ENCODE measurements at places on chromosomes 7 and 10.
A peak's percentile ranks its signal among the peaks of the same experiment; 100 is the strongest.

GRCh38 chr10:118979661-118980060, 49.9 kb upstream of the NANOS1 start:
- DNase-seq: no peak

- no peak for DNase-seq
Observed at GRCh38 chr7:128366300-128366699, 4.8 kb upstream of the PRRT4 start.

DNA sequence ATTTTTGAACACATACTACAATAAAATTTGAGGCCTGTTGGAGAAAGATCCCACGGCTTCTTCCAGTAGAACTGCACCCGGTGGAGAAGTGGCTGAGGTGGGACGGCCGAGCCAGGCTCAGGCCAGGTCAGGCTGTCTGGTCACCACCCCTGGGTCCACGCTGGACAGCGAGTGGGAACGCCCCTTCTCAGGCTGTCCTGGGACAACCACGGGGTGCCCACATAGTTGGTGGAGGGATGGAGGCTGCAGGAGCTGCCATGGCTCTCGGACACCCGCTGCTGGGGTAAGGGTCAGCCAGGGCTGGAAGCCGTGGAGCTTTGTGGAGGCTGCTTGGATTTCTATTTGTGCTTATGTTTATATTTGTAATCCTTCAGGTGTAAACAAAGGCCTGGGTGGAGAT, 206.5 kb downstream of the DNAJB6 start:
- no peak for DNase-seq

DNA sequence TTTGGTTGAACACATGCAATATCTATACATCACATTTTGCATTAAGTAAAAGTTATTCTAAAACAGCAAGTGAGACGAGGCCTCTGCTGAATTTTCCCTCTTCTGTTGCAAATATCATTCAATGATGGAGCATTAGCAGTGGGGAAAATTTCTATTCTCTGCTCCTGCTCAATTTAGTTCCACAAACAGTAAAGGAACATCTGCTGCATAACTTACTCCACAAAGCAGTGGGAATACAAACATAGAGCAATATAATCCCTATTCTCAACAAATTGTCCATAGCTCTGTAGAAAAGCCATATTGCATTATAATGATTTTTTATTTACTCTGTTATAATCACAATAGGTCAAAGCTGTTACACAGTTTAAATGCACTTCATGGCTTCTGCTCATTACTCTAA, 5.9 kb downstream of the AGR3 start:
- no peak for DNase-seq

GRCh38 chr10:17669185-17669872, 25.4 kb downstream of the STAM start:
- no peak for DNase-seq

- no peak for DNase-seq
Observed at GRCh38 chr10:8332730-8333111, 278.2 kb downstream of the GATA3 start.

- DNase-seq: no peak
Observed at GRCh38 chr7:13279854-13280435, 592.5 kb downstream of the ARL4A start.

DNA sequence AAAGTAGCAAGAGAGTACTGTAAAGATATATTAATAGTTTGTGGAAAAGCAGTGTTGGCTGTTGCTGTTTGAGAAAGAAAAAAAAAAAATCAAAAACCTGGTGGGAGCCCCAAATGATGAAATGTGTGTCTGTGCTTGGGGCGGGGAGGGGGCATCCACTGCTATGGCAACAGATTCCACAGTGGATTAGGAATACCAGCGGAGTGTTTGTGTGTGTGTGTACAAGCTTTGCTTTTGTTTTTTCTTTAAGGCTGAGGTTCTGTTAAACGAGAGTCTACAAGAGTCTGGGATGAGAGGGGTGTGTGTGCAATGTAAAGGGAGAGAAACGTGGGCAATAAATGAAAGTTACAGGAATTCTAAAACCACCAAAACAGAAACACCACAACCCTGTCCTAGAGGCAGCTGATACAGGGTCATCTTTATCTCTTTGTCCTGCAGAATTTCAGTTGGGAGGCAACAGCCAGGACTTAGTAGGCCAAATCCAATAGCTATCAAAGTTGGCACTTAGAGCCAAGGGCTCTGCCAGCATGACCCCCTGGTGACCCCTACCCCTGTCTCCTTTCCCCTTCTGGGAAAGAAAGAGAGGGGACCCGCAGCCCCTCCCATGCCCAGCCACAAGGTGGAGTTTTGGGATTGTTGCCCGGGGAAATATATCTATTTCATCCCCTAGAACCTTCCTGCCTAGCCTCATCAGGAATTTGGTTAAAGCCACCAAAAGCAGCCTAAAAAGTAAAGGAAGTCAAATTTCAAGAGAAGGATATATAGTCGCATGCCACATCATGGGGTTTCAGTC, 85.4 kb downstream of the OSBPL3 start:
- DNase-seq: no peak

DNA sequence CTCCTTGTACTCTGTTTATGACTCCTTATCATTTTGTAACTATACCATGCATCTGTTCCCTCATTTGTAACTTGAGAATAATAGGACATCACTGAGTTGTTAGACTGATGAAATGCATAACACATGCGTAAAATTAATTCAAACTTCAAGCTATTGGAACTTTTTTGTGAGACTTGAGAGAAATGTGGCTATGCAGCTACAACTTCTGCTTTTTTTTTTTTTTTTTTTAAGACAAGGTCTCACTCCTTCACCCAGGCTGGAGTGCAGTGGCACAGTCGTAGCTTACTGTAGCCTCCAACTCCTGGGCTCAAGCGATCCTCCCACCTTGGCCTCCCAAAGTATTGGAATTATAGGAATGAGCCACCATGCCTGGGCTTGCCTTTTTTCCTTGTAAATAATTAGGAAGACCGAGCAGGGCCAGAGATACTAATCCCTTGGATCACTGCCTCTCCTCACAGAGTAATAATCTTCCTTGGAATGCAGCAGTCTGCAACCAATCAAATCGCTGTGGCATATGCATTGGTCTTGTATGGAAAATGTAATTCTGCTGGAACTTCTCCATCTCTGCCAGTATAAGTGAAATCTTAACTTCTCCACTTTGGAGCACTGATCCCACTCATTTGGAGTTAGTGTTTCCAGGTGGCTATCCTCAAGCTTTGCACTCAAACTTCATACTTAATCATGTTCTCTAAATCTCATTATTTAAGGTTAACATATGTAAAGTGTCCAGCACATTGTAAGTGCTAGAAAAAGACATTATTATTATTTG, 2.0 kb upstream of the PANK1 start:
- no peak for DNase-seq

- peak; percentile 25 for DNase-seq
Observed at GRCh38 chr10:114995468-114996247, 57.7 kb downstream of the TRUB1 start.

DNA sequence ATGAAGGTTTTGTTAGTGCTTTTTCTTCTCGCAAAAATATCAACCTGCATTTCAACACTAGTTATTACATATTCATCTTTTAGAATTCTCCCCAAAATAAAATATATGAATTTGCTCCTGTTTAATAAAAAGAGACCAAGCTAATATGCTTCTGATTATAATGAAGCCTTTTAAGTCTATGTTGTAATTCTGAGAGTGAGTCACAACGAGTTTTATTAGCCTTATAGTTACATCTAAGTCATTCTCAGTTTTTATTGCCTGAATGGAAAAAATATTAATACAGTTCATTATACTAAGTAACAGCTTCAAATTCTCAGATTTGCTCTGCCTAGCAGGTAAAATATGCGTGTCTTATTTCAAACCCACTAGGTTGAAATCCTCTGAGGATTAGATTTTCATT, 152.4 kb upstream of the CELF2 start:
- no peak for DNase-seq

DNA sequence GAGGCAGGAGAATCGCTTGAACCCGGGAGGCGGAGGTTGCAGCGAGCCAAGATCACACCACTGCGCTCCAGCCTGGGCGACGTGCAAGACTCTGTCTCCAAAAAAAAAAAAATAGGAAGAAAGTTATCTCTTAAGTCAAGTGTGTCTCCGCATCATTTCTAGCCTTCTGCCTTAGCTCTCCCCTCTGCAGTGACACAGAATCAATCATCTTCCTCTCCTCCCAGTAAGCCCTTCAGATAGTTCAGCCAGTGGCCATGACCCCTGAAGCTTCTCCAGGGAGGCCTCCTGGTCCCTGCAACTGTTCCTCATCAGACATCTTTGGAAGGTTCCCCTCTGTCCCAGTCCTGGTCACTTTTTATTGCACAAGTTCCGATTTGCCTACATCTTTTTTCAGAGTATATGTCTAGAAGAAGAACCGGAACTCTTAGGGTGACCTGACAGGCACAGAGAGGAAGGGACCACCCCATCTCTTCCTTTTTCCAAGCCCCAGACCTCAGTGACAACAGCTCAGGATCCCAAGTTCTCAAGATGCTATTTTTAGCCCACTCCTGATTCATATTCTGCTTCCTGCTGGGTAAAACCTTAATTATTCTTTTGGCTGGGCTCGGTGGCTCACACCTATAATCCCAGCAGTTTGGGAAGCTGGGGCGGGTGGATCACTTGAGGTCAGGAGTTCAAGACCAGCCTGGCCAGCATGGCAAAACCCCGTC, 6.6 kb upstream of the RHBDD2 start:
- DNase-seq: peak; percentile 73

DNA sequence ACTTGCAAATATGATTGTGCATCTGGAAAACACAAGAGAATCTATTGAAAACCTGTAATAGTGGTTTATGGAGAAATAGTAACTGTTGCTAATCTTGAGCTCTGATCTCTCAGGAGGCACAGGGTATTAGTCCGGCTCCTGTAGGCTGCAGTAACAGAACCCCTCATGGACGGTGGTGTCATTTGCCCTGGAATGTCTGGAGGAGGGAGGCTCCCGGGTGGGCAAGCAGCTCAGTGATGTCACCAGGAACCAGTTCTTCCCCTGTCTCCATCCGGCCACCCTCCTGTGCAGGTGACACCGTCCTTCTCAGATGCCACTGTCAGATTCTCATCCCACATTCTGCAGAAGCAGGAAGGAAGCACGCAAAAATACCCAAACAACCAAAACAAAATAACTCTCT, 29.3 kb downstream of the INPP5A start:
- no peak for DNase-seq

DNA sequence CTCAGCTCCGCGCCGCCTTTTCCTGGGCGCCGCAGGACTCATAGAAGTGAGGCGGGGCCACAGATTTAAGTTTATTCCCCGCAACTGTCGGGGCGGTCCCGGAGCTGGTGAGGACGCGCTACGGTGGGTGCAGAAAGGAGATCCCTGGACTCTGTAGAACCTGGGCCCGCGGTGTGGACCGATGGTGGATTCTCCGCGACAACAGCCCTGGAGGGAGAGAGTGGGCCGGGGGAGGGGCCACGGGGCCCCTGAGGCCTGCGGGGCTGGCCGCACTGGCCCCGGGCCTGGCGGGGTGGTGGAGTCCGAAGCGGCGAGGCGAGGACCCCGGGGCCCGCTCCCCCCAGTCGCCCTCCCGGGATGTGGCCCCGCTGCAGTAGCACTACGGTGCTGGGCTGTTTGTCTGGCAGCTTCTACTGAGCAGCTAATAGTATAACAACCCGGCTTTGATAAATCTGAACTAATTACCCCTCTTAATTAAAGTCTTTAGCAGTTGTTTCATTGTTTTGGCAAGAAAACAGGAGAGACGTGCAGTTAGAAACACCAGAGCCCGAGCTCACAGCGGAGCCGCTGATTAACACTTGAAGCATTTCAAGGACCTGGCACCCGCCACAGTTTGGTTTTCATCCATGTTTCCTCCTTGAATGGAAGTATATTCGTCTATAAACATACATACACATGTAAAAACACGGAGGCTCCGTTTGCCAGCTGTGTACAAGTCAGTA, 4.2 kb downstream of the FEZF1 start:
- DNase-seq: no peak

- no peak for DNase-seq
Observed at GRCh38 chr10:48802611-48803071, 118.0 kb downstream of the WDFY4 start.

GRCh38 chr7:157423348-157423747, 86.5 kb downstream of the DNAJB6 start:
- no peak for DNase-seq

GRCh38 chr7:100719523-100720278, 567 bp upstream of the EPO start:
- DNase-seq: no peak

GRCh38 chr10:27440021-27440420, 64.1 kb upstream of the RAB18 start:
- DNase-seq: no peak

DNA sequence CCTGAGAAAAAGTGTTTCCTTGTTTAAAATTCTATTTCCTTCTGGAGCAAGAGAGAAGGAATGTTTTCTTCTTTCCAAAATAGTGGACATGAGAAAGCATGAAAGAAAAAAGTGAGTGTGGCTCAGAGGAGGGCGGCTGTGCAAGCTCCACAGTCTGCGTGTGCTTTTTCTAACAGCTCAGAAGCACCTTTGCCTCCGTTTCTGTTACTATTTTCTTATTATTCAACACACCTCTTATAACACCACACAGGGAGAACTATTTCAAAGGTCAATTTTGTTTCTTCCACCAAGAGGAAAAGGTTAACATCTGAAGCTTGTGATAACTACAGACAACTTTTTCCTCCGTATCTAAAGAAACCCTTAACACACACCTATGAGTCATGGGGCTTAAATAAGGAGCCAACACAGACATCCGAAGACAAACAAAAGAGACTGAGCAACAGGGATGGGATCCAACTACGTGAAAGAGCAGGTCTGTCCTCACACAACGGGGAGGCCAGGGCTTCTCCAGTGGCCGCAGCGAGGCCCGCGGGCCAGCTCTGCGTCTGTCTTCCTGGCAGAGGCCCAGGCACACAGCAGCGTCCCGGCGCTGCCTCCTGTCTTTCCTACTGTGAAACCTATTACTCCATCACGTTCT, 36.2 kb upstream of the NCAPG2 start:
- peak; percentile 47 for DNase-seq

- no peak for DNase-seq
Observed at GRCh38 chr7:27104341-27105058, 2.0 kb upstream of the HOXA2 start.

DNA sequence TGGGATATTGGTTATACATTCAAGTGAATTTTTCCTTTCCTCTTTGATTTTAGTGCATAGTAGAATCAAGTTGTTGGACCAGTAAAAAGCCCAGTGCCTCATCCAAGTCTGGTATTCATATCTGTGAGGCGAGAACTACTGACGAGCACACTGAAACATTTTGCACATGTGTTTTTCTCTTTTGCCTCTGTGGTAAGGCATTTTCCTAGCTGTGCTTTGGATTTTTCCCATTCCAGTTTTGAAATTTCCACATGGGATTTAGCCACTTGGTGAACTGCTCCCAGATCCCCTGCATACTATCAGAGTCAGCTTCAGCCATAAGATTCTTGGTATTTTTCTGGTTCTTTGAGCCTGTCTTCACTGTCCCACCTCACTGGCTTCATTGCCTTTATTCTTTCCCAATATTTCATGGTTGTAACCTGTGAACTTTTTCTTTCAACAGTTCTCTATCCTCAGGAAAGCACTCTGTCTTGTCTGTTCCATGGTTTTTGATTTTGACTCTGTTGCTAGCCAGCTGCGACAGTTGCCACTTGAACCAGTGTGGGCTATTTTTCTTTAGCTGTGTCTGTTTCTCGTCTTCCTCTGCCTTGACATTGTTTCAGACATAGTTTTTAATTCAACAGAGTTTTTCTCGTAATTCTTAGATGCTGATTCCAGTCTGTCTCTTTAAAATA, 239.0 kb downstream of the REEP3 start:
- no peak for DNase-seq

Measured in hepatic stellate cell (primary cell).